Occipital lobe (tissue), 3 donors: ENCODE measurements at places on chromosomes 1 and 21.

DNA sequence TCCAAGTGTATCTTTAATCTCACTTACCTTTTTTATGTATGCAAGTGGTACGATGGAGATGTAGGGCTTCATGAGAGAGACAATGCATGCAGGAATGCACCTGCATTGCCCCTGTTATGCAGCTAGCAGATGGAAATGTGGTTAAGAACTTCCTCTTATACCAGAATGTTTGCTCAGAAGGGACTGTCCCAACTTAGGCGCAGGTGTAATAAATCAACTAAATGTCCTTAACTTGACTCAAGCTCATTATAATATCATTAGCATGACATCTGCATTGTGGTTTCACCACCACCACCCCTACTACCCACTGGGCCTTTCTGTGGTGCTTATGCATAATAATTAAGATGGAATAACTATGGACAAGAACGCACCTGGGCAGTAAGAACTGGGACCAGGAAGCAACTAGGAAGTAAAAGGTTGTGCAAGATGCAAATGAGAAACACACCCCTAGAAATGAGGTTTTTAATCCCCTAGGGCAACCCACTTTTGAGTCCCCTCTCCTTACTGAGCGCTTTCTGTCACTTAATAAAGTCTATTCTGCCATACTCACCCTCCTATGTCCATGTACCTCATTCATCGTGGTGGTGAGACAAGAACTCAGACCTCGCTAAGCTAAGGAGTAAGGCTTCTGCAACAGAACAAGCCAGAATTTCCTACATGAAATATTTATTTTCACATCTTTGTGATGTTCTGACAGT, 1103.3 kb upstream of the B3GALT2 start:
- DNase-seq = no peak

DNA sequence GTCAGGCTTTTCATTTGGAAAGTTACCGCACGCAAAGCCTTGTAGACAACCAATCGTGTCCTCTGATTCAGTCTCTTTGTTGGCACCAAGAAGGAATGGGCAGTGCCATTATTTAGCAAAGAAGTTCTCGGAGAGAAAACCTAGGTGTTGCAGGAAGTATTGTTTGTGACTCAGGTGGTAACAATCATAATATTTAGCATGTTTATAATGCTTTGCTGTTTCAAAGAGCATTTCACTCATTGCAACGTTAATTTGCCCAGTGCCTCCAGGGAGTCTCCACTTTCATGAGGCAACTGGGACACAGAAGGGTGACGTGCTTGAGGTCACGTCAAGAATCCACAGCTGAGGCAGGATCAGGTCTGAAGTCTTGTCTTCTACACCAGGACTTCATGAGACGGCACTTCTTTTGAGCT, 31.4 kb downstream of the STPG1 start:
- DNase-seq = no peak

- DNase-seq = no peak
These were observed 8.5 kb downstream of the KYAT3 start for GRCh38 chr1:88983791-88984559.

DNA sequence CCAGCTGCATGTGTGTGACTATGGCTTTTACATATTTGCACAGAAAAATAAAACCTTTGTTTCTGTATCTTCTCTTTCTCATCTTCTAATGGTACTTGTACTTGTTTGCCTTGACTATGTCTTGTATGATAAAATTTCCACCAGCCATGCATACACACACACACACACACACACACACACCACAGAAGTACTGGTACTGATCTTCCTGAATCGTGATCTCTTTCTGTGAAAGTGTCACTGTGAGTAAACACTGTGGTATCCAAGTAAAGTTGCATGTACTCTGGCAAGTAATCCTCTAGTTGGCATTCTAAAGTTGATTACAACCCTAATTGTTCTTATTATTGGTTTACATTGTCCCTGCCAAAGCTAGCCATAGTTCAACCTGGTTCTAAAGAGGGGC, 176.7 kb downstream of the CRB1 start:
- DNase-seq = no peak

DNA sequence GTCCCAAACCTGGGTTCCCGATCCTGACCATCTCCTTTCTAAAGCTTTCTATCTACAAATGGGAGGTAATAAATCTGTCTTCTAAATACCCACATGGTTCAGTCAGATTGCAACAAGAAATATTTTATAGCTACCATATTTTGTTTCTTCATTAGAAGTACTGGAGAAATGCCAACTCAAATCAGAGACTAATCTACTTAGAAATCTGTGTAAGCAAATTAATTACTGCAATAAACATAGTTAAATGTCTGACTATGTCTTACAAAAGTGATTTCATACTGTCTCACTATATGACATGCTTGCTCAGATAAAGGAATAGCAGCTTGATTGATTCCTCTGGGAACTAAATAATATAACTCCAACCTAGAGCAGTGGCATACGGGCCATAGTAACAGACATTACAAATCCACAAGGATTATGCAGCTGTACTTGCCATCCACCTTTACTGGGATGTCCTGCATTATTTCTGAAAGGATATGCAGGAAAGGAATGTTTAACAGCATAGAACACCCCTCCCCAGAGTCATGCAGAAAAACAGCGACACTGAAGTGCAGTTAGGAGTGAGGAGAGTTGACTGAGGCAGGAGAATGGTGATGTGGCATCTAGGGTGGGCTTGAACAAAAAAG, 80.3 kb downstream of the PCNX2 start:
- DNase-seq = no peak

GRCh38 chr1:68785328-68785727, 288.4 kb upstream of the DEPDC1 start:
- no peak for DNase-seq

GRCh38 chr21:46158666-46159300, 3.4 kb upstream of the FTCD start:
- DNase-seq = no peak

DNA sequence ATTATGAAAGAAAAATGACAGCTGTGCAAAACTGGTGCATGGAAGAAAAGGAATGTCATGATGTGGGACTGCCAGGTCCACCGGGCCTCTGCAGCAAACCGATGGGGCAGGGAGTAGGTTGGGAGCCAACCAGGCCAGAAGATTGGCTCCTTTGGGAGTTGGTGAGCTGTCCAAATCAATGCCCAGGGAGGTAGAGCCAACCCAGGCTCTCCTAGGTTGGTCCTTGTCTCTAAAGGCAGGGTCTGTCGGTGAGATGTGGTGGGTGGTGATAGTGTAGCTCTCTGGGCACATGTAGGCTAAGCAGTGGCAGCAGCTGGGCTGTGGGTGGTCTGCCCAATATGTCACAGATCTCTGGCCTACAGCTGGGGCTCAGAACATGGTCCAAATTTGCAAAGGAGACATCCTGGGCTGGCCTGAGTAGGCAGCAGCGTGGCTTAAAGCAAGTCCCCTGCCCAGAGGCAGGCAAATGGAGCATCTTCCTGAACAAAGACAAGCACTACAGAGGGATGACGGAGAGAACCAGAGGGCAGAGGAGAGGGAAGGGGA, 61.2 kb upstream of the PRDX6 start:
- no peak for DNase-seq

- DNase-seq = no peak
These were observed 55.9 kb downstream of the BCAR3 start for GRCh38 chr1:93625582-93626327.

DNA sequence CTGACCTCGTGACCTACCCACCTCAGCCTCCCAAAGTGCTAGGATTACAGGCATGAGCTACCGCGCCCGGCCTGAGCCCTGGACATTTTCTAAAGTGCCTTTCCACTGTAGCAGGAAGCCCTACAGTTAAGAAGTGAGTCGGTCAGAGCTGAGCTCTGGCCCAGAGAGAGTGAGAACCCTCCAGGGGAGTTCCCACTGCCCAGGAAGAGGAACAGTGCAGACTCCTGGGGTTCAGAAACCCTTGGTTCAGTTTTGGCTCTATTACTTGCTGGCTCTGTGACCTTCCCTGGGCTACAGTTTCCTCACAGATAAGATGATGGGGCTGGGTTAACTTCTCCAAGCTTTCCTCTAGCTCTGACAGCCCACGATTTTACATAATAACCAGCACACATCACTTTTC, 20.9 kb downstream of the SLC9A1 start:
- no peak for DNase-seq

GRCh38 chr1:223264983-223265908, 98.7 kb downstream of the SUSD4 start:
- no peak for DNase-seq
